Heart right ventricle (tissue), 16 donors: ENCODE measurements at places on chromosomes 3 and 15. TPM values are rescaled to one million over a fixed set of nuclear protein-coding genes. Genes with fewer than 3 reads are reported as not detected.

GRCh38 chr3:25239042-25239441 is 189.0 kb upstream of the RARB start:
- DNase-seq: no peak

The CADM2 gene
- 2.0 TPM for total RNA-seq

DNA sequence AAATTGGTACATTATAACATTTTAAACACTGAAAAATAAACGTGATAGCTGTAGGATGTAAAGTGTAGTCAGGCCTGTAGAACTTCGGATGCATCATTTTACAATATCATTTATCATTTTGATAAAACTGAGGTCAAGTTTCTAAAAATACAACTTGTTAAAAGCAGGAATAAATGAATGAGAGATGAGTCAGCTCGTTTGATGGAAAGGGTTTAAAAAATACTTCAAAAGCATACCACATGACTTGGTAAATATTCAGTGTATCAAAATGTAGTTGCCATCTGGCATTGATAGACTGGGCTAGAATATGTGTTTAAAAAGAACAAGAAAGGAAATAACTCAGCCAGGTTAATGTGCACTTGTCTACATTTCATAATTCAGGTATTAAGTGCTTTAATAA is 357.0 kb downstream of the TIGIT start:
- DNase-seq: no peak

DNA sequence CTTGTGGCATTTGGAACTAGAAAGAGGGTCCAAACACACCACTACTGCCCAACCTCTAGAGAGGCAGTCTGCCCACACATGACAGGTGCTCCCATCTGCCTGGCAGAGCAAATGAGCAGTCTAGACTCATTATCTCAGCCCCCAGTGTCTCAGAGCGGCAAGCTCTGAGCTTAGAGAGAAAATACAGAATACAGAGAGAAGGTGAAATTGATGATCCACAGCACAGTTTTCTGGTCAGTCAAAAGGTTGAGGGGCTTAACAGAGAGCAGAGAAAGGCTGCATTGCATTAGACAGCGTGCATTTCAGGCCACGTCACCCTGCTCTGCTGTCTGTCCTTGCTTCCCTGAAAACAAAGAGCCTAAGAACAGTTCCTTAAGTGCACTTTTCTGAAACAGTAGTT is 135.1 kb downstream of the KCNMB2 start:
- no peak for DNase-seq

- no peak for DNase-seq
These were observed 106.1 kb upstream of the COL8A1 start for GRCh38 chr3:99532246-99532645.

DNA sequence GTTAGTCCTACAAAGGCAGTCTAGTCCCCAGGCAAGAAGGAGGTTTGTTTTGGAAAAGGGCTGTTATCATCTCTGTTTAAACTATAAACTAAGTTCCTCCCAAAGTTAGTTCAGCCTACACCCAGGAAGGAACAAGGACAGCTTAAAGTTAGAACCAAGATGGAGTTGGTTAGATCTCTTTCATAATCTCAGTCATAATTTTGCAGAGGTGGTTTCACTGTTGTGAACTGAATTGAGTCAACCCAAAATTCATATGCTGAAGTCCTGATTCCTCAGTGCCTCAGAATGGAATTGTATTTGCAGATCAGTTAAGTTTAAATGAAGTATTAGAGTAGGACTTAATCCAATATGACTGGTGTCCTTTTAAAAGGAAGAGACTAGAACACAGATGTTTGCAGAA is 101.0 kb upstream of the C3orf80 start:
- no peak for DNase-seq

GRCh38 chr3:12230877-12231276 is 58.0 kb upstream of the PPARG start:
- no peak for DNase-seq

The PLSCR5 gene
- not detected for total RNA-seq

- no peak for DNase-seq
These were observed 55.6 kb downstream of the LHFPL4 start for GRCh38 chr3:9497821-9498565.
